ENCODE measurements at places on chromosomes 12 and 14.
A peak's percentile ranks its signal among the peaks of the same experiment; 100 is the strongest.

DNA sequence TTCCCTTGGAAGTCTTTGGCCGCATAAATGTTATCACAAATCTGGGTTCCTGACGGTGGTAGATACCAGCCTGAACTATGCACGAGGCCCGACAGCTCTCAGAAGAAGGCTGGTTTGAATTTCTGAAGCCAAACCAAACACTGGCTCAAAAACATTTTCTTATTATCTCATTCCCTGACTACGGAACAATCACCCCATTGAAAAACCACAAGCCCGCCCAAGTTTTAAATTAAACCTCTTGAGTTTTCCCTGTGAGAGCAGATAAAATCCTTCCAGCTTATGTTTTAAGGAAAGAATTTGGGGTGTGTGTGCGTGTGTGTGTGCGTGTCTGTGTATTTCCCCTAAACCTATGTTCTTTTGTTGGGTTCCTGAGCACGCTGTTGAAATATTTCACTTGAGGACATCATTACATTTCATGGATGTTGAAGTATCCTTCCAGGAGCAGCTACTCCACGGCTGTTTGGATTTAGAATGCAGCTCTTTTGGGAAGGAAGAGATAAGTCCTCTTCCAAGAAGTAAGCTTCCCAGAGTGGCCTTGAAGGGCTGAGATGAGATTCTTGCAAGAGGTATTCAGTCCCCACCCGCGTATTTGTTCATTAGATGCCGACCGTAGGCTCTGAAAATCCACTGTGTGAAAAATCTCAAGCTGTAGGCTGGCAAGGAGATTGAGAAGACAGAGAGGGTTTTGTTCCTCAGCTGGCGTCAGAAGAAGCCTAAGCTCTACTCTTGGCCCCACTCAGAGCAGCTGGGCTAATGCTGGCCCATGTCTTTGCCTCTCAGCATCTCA lies 131.0 kb upstream of the NCOR2 start:
- peak; percentile 68 for DNase-seq

DNA sequence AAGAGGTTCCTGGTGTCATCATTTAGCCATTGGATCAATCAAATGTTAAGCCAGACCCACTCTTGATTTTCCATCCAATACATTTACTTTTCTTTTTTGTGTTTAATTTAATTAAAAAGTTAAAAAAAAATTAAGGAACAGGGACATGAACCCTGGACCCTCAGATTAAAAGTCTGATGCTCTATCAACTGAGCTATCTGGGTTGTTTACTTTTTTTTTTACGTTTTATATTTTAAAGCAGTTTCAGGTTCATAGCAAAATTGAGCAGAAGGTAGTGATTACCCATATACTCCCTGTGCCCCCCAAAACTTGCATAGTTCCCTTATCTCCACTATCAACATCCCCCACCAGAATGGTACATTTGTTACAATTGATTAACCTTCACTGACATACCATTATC lies 3.0 kb upstream of the ACOT4 start:
- DNase-seq: no peak

- DNase-seq: no peak
These were observed 9.6 kb downstream of the NAB2 start for GRCh38 chr12:57098546-57098945.

DNA sequence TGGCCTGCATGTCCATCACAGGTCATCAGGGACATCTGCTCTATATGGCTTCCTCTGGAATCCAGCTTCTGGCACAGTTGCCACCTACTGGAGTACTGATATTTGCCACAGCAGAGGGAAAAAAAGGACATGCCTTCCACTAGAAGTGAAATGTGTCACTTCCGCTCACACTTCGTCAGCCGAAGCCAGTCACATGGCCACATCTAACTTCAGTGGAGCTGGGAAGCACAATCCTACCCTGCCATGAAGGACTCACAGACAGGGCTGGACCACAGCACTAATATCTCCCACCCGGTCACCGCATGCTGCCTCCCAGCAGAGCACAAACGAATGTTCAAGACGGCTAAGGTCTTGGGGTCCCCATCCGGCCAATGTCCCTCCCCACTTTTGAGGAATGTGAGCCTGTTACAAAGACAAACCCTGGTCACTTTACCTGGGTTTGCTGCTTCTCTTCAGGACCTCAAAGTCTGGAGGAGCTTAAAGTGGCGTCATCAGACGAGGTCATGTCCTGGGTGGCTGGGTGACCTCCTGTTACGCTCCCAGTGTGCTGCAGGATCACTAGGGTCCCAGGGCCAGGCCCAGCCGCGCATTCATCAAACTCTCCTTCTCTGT lies 98.6 kb downstream of the GCH1 start:
- DNase-seq: no peak

DNA sequence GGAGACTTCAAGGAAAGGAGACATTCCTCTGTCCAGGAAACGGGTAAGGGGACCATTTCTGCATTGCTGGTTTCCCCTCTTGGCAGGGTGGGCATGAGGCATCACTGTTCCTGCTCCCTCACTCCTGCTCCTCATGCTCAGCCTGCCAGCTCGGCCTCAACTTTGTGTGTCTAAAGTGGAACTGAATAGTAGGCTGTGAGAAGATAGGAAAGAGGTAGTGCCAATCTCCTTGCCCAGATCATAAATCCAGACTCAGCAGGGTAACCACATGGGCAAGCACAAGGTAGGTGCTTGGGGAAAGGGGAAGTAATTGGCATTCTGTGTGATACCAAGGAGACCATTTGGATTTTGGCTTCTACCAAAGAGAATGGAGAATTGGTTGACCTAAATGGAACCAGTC lies 2.6 kb downstream of the LTB4R start:
- no peak for DNase-seq

DNA sequence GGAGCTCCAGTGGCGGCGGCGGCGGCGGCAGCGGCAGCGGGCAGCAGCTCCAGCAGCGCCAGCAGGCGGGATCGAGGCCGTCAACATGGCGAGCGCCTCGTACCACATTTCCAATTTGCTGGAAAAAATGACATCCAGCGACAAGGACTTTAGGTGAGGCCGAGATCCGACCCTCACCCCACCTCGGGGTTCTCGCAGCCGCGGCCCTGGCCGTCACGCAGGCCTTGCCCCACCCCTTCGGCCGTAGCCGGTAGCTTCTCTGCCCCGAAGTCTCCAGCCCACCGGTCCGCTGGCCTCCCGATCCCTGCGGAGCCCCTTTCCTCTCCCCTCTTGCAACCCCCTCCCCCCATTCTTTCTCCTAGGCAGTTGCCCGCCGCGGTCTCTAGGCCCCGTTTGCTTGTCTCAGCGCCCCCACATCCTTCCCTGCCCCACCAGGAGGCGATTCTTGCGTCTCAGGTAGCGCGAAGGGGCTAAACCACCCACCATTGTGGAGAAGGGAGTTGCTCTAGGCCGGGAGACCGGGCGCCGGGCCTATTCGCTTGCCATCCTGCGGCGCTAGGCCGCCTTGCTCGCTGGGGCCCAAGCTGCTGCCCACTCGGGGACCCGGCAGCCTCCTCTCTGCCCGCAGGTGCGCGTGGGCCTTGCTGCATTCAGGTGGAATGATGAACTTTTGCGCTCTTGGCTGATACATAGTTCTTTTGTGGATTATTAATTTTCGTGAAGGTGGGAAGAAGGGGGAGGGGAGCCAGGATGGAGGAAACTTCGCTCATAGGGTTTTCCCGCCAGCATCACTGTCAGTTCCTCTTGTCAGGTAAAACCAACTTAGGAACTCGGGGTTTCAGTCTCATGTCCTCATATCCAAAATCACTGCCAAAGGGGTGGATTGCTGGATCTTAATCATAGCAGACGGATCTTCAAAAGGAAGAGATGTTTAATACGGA lies 745 bp downstream of the CAND1 start:
- peak; percentile 32 for DNase-seq

DNA sequence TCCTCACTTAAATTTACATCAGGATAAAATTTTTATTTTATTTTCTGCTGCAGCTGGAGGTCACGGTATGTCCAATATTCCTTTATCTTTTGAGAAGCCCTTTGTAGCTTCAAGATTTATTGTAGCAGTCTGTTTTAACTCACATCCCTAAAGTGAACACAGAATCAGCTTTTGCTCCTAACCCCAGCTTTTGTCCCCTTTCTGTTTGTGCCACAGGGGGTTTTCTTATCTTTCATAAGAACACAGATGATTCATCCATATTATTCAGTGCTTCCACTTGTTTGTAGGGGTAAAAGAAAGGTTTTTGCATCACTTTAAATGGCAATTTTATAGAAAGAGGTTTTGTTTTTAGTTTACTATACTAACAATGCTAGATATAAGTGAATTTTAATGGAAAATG lies 21.8 kb upstream of the PIK3C2G start:
- DNase-seq: no peak

DNA sequence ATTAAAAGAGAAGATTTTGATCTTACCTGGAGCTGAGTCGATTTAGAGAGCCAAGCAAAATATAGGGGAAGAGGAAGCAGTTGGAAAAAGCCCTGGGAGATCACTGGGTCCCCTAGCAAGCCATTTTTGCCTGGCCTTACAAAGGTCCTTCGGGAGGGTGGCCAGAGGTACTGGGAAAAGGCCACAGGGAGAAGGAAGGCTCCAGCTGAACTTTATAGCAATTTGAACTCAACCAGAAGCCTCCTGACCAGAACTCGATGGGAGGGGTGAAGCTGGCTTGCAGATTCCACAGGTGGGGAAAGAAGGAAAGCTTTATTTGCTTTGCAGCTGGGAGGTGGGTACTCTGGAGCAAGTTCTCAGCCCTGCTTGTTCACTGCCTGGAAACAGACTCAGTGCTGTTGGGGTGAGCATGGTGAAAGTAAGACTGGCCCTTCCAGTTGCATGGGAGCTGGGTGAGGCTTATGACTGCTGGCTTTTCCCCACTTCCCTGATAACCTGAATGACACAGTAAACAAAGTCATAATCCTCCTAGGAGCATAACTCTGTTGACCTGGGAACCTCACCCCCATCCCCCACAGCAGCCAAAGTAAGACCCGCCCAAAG lies 855.8 kb downstream of the FSCB start:
- no peak for DNase-seq

GRCh38 chr12:4766445-4766844 lies 46.2 kb downstream of the GALNT8 start:
- no peak for DNase-seq

DNA sequence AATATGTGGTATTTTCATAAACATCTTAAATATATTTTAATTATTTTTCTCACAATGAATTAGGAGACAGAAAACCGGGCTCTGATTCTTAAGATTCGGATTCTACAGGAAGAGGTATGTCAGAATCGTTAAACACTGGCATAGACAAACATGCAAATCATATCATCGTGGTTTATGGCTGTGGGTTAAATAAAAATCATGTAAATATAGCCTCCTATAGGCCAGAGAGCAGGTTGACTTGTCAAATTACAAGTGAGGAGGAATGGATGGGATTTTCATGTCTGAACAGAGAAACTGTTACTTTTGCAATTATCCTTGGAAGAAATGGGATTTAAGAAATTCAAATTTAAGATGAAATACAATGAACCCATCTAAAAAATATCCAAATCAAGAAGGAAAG lies 74.9 kb upstream of the BCAT1 start:
- no peak for DNase-seq

GRCh38 chr12:120429368-120429767 lies 8.5 kb upstream of the COX6A1 start:
- no peak for DNase-seq

GRCh38 chr12:75908961-75909605 lies 122.5 kb downstream of the PHLDA1 start:
- DNase-seq: peak; percentile 82

DNA sequence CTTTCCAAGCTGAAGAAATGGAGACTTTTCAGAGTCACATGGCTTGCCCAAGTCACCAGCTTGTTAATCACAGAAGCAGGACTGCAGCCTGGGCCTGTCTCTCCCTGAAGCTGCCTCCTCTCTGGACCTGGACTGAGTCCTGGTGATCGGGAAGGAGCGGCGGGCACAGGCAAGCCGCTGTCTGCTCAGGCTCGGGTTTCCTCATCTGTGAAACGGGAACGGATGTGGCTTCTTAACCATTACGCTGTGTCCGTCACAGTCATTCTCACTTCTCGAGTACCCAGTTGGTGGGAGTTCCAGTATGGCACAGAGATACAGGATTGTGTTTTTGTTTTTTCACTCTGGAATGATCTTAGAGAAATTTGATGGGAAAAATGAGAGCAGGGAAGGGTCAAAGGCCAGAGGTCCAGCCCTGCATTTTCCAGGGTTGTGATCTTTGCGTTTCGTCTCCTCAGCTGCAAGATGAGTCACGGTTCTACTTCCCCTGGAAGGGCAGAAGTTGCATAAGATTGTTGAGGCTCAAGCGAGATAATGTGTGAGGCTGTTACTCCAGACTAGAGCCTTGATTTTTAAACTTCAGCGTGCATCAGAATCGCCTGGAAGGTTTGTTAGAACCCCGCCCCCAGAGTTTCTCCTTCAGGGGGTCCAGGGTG lies 7.6 kb upstream of the LRTM2 start:
- peak; percentile 28 for DNase-seq

- DNase-seq: no peak
These were observed 1188.2 kb upstream of the TMEM132C start for GRCh38 chr12:127078577-127079350.

- DNase-seq: no peak
These were observed 38.9 kb downstream of the C14orf132 start for GRCh38 chr14:96077983-96078624.

GRCh38 chr12:44653861-44654527 lies 222.1 kb downstream of the NELL2 start:
- DNase-seq: no peak

DNA sequence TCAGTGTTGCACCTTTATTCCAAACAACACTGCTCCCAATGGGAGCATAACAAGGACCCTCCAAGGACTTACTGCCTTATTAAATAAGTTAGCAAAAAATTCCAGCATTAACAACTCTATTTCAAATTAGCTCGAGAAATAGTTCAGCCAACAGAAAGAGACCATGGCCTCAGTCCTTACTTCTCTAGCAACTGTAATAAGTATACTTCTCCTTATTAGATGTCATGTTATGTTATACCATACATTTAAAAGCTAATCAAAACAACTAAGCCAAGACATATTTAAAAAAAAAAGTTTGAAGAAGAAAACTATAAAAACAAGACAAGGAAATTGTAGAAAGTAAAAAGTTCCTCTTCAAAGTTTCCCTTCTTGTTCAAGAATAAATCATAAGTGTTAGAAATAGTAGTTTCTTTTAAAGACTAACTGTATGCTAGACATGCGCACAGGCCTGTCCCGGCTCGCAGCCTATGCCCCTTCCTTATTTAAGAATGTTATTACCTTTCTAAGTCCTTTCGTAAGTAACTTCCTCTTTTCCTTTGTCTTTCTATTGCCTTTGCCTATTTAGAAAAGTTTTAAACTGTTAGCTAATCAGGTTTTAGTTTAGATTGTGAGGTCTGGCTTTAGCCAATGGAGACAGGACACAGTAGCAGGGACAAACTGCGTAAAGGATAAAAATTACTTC lies 68.6 kb downstream of the RESF1 start:
- DNase-seq: no peak

GRCh38 chr12:78530100-78530765 lies 334.3 kb upstream of the SYT1 start:
- no peak for DNase-seq

GRCh38 chr14:35402323-35403113 lies 2.0 kb downstream of the NFKBIA start:
- no peak for DNase-seq

DNA sequence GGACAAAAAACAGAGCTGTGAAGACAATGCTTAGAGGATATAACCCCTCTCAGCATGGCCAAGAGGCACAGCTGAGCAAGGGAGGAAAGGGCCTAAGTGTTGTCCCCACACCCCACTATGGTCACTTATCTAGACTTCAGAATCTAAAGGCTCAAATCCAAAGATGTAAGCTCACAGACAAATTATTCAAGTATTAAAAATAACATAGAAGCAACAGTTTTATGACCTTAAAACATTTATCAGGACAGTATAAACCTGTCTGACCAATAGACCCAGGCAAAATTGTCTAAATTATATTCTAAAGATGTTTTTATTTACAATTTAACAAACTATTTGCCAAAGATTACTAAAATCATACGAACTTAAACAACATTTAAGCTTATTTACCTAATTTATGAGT lies 28.1 kb upstream of the PRICKLE1 start:
- DNase-seq: no peak

GRCh38 chr14:89320381-89321000 lies 96.5 kb downstream of the FOXN3 start:
- DNase-seq: peak; percentile 33

Data from EH (cell line).